ENCODE measurements at places on chromosomes 16 and 17.

- no peak for DNase-seq
Observed at GRCh38 chr17:58381124-58382035, 29.4 kb upstream of the SUPT4H1 start.

DNA sequence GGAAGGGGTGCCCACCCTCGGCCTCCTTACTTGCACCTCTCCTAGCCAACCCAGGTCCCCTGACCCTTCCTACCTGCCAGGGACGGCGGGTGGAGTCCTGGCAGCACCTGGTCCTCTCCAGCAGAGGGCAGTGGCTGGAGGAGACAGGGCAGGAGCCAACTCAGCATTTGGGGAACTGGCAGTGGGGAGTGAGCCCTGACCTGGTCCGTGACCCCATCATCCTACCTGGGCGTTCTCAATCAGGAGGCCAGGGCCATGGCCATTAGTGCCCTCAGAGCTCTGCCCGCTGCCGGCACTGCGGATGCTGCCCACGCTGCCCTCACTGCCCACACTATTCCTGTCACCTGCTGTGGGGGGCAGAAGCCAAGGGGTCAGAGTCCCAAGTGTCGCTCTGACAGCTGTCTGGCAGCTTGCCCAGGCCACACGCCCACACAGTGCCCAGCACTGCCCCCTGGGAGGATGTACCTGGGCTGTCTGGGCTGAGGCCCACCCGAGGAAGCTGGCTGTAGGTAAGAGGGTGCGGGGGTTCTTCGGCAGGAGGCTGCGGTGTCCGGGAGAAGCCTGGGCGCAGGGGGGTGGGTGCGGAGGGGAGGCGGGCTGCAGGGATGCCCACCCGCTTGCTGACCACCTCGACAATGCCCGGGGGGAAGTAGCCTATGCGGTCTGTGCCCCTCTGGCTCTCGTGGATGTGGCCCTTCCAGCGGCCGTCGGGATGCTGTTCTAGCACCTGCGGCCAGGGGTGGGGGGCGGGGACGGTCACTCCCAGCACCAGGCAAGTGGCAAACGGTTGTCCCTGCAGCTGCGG is 10.8 kb downstream of the CASKIN2 start:
- no peak for DNase-seq

- DNase-seq = no peak
Observed at GRCh38 chr16:85583491-85584181, 29.5 kb upstream of the GSE1 start.

DNA sequence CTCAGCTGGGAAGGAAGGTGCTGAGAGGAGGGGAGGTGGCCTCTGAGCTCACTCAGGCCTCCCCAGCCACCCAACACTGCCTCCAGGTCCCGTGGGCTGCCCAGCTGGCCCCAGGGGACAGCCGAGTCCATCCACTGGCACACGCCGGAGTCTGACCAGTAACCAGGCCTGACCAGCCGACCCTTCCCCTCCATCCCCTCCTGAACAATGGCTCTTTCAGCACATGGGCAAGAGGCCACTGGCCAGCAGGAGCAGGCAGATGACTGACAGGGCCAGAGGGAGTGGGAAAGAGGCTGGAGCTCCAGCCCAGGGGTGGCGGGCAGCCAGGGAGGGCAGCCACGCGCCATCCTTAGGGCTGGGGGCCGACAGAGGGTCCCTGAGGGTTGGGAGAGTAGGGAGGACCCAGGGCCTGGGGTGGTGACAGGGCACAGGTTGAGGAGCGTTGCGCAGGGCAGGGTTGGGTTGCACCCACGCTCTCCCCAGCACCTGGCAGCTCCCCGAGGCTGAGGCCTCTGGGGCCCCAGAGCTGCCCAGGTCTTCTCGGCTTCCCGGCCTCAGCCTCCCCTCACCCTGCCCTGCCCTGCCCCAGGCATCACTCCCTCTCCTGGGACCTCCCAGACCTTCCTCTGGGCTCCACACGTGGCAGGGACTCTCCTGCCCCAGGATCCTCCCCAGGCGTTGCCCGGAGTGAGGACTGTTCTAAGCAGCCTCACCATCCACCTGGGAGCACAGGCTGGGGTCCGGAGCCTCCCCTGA is 20.2 kb upstream of the SLC38A10 start:
- no peak for DNase-seq

DNA sequence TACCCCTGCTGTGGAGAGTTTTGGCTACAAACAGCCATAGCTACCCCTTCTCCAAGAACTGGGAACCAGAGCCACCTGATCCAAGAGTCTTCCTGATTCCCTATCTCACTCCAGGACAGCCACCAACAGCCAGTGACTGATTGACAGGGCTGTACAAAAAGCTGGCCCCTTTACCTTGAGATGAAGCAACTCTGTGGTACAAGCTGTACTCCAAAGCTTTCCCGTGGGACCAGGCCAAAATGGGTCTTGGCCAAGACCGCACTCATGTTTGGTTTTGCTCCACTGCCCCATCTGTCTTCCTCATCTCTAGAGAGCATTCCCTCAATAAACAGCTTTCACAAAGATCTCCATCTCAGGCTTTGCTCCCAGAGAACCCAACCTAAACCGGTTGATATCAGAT is 43.6 kb downstream of the RNF157 start:
- DNase-seq = no peak

DNA sequence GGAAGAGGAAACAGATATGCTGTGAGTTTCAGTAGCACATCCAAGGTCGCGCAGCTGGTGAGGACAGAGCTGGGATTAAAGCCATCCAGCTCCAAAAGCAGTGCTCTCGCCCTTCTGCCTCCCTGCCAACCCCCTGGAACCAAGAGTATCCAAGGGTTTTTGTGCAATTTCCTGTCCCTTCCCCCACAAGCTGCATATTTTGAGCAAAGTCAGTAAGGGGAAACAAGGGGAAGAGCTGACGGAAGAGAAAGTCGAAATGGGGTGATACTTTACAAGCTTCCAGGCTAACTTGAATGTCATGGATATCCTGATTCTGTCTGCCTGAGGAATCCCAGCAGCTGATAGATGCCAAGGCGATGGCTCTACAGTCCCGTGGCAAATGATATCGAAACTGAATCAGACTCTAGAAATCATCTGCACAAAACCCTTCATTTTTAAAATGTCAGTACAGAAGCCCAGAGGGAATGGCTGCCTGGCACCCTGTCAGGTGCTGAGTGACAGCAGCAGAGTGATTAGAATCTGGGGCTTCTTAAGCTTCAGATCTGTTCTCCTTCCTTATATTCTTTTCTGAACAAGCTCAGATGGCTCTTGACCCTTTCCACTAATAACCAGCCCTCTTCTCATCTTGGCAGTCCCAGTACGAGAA is 42.9 kb upstream of the TEKT3 start:
- no peak for DNase-seq

GRCh38 chr17:40366076-40366860 is 1.7 kb upstream of the GJD3 start:
- no peak for DNase-seq

DNA sequence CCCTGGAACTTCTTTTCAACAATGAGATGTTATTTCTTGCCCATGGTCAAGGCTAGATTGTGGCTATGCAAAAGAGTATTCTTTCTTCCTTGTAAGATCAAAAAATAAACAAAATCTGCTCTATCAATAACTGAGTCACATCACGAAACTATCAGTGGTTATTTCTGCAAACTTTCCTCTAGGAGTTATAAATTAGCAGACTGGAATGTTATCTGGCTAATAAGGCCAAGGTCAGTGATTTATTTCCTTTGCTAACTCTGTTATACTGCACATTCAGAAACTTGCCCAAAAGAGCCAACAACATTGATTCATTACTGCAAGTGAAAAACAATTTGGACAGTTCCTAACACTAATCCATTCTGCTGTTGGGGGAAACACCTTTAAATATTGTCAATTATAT is 5.0 kb downstream of the ARL6IP1 start:
- DNase-seq = no peak

DNA sequence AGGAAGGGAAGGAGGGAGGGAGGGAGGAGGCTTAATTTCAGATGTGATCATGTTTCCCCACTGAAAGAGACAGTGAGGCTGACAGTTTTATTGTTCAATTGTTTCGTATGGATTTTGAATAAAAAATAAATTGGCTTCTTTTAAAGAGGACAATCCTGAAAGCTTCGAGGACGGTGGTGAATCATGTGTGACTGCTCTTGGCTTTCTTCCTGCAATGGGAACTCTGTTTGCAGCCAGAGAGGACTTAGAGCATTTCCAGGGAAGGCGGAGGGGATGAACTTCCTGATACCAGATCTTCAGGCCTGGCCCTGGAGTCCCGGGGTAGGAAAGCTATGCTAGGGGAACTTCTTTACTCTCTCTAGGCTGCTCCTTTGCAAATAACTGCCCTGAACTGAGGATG is 72.8 kb upstream of the C16orf82 start:
- no peak for DNase-seq

- DNase-seq = no peak
Observed at GRCh38 chr16:50448522-50448921, 79.7 kb upstream of the BRD7 start.

DNA sequence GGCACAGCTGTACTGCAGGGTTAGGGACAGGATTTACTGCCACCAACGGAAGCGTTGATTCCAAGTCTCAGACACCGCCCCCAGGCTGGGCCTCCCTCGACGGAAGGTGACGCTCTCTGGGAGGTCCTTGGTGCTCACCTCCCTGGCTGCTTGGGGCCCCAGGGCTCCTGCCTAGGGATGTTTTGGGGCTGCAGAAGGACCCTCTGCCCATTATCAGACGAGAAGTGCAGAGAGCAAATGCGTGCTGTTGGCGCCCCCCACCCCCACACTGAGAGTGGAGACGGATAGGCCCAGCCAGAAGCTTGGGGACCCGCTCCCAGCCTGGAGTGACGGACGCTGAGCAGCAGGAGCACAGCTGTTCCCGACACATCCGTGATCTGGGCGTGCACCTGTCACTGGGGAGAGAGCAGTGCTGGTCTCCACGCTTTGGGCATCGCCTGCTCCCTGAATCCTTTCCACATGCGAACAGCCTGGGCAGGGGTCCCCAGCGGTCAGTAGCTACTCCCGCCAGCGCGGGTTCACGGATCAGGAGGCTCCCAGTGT is 5.1 kb upstream of the SOX8 start:
- DNase-seq = no peak

DNA sequence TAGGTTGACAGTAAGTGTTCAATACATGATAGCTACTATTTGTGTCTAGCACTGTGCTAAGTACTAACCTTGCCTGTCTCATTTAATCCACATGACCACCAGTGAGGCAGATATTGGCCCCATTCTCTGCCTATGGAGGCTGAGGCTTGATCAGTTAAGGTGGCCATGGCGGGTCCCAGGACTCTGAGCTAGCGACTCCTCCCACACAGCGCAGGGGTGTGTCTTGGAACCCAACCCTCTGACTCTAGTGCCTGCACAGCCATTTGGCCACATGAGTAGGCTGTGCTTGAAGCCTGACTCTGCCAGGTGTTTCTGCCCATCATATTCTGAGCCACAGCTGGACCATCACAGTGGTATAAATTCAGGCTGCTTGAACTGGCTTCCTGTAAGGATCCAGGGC is 6.4 kb downstream of the NHERF1 start:
- DNase-seq = no peak

All from stimulated activated CD4-positive, alpha-beta T cell treated with anti-CD3 and anti-CD28 coated beads, Interleukin-15, amount 100 ng/mL, for 1 hour (primary cell).